ENCODE measurements at places on chromosomes 5 and 9.

- DNase-seq: no peak
Measured at GRCh38 chr9:23771746-23772384, 54.2 kb downstream of the ELAVL2 start.

GRCh38 chr9:68585034-68585761 is 44.5 kb upstream of the TMEM252 start:
- DNase-seq: no peak

GRCh38 chr9:15764131-15764530 is 211.3 kb downstream of the CCDC171 start:
- no peak for DNase-seq

GRCh38 chr9:15403155-15403554 is 19.5 kb upstream of the SNAPC3 start:
- no peak for DNase-seq

DNA sequence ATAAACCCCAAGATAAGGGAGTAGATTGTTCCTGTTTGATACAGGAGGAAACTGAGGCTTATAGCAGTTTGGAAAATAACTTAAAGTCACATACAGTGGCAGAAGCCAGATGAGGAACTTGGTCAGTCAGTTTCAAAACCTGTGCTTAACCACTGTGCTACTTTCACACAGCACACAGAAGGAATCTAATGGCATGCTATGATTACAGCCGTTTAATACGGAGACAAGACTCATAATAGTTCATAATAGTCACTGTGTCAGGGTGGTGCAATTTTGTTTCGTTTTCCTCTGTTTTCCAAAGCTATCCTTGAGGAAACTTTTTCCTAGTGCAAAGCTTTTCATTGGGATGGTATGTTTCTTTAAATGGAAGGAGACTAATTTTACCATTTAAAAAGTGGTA is 112.3 kb downstream of the GCNT1 start:
- DNase-seq: no peak

DNA sequence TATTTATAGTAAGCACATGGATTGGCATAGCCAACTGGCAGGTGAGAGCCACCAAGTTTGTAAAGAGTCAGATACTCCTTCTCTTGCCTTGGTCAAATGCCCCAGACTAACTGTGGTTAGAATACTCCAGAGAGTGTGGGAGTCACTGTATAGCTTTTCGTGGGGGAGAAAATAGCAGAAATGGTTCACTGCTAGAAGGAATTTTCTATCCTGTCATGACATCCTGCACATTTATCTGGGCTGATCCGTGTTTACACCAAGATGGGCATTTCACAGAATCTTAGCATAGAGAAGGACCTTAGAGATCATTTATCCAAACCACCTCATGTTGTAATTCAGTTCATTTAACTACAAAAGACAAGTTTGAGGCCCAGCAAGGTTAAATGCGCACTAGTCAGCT is 460.8 kb downstream of the ENC1 start:
- DNase-seq: no peak

DNA sequence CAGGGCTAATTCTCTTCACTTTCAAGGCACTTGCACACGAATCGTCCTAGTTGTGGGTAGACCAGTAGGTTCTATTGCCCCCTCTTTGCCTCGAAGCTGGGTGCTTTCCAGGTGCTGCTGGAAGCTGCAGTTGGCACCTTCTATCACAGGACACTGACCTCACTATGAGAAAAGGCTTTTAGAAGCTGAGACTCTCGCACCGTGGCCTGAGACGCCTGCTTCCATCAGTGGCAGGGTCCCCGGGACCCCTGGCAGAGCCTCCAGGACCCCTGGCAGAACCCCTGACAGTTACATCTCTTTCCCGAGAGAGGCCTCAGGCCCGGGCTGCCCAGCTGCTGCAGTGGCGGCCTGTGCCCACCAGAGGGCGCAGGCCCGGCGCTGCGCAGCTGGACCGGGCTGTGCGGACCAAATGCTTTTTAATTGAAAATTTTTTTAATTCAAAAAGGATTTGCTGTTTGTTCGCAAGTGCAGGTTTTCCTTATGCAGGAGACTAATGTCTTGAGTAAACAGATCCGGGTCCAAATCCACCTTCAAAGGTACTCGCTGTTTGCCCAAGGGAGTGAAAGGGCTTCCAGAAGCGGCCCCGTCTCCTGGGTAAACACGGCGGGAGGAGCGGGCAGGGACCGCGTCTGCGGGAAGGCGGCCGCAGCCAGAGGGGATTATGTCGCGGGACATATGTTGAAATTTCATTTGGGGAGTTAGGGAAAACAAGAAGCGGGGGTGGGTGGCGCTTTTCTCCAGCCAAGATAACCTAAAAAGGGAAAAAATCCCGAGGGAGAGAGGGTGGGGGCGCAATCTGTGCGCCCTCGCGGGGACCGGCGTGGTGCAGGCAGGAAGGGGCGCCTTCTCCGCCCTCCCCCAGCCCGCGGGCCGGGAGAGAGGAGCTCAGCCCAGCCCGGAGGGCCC is 114.5 kb upstream of the LMX1B start:
- peak; percentile 14 for DNase-seq

- DNase-seq: peak; percentile 36
Measured at GRCh38 chr9:96317335-96317980, 15.5 kb upstream of the HSD17B3 start.

GRCh38 chr5:170623576-170624181 is 119.9 kb downstream of the KCNIP1 start:
- DNase-seq: peak; percentile 55

- no peak for DNase-seq
Measured at GRCh38 chr9:134690301-134690751, 48.7 kb downstream of the COL5A1 start.

DNA sequence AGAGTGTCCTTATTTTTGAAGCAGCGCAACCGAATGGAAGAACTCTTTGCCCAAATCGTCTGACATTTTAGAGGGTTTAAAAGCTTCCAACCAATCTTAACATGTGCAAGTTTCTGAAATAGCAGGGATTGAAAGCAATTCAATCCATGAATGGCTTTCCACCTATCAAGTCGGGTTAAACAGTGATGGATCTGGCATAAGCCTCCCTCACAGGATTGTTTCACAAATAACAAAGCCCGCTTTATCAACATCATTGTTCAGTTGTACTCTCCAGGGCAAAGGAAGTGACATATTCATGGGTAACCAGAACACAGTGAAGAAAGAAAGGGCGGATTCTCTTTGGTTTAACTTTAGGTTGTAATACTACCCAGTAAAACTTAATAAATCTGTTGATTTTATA is 497.3 kb downstream of the MTRR start:
- DNase-seq: no peak

GRCh38 chr9:73611032-73611431 is 459.4 kb downstream of the ANXA1 start:
- DNase-seq: no peak

DNA sequence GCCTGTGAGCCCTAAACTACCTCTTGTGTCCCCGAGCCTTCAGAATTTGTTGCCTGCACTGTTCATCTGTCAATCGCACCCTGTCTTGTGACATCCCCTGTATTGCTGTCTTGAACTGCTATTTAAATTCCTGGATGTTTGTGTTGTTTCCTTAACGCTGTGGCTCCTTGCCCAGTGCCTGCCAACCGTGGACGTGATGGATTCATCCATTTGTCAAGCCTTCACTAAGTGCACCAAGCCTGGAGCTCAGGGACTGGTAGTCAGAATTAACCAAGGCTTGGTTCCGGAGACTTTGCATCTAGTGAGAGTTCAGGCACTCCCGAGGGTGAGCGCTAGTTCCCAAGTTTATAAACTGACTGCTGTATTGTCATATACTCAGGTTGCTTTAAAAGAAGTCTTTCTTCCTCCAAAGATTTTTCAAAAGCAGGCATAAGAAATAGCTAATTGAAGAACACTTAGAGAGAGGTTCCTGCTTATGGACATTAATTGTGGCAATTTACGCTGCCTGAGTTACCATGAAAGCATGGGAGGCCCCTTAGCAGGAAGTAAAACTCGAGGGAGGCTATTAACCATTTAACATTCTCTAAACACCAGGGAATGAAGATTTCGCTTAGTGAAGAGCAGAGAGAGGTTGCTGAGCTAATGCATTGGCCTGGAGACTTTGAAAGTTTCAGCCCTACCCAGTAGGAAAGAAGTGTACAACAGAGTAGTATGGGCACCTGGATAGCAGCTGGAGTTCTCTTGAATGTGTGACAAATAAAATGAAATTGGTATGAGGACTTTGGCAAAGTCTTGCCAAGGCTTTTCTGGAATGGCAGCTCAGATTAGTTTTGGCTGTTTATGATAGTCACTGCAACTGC is 29.0 kb downstream of the RGS3 start:
- no peak for DNase-seq

GRCh38 chr9:136135326-136136126 is 16.9 kb upstream of the TMEM250 start:
- no peak for DNase-seq

DNA sequence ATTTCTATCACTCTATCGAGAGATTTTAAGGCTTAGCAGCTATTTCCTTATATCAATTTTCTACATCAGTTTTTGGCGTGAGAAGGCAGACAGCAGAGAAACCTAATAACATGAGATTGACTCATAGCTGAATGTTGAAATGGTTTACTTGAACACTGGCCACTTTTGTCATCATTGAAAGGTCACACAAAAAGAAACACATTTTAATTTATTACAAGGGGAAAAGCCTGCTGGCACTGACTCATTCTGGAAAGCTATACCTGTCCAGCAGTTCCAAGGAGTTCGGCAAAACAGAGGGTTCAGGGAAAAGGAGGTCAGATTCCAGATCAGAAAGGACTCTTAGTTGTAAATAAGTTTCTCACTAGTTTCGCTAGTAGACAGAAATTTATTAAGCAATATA is 566.4 kb downstream of the DNAH5 start:
- no peak for DNase-seq

DNA sequence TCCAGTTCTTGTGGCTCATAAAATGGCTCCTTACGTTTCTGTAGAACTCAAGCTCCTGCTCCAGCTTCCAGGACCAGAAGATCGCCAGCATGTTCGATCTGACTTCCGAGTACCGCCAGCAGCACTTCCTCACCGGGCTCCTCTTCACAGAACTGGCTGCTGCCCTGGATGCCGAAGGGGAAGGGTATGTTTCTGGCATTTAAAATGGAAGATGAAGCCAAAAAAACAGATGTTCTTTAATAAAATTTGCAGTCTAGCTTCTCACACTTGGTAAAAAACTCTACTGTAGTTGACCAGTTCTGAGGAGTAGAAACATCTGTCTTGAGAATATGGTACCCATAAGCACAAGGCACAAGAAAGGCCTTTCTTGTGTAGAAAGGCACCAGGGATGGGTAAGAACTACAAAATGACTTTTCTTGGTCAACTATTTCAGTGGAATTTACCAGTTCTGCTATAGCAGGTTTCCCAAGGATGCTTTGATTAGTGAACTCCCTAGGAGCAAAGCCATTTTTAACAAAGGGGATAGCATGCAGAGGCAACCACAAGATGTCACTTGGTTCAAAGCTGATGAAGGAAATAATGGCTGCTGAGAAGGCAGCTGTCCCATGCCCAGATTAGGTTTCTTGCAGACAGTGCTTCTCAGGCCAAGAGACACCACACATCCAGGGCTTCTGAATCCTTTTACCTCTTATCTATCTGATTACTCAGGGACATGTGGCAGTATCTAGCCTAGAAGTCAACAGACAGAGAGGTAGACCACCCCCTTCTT is 192.4 kb downstream of the DOCK8 start:
- no peak for DNase-seq

- no peak for DNase-seq
Measured at GRCh38 chr5:36066001-36066539, 612 bp downstream of the UGT3A2 start.

- DNase-seq: no peak
Measured at GRCh38 chr9:92961627-92962302, 14.4 kb downstream of the FGD3 start.

DNA sequence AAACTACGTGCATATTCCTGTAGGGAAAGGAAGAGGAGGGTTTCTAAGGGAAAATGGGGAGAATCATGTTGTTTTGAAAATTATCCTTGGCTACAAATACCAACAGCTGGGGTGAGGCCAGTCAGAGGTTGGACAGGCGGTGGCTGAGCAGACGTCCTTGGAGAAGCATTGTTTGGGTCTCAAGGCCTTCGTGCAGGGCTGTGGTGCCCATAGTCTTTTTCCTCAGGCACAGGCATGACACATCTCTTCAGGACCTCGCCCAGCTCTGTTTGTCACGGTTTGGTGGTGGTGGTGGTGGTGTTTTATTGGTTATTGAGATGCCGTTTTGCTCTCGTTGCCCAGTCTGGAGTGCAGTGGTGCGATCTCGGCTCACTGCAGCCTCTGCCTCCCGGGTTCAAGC is 27.8 kb upstream of the EGFL7 start:
- DNase-seq: no peak

DNA sequence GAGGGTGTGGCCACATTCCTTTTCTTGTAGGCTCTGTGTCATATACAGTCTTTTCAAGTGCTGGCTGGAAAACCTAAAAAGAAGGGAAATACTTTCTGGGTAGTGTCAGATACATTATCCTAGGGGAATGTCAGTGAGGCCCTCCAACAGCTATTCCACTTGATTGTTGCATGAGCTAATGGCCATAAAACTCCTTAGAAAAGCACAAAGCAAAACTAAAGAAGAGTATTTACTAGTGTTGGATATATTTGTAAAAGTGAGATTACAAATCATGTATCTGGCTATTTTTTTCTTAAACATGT is 829 bp downstream of the ANXA1 start:
- DNase-seq: no peak

GRCh38 chr5:146248561-146248960 is 45.2 kb downstream of the RBM27 start:
- no peak for DNase-seq

DNA sequence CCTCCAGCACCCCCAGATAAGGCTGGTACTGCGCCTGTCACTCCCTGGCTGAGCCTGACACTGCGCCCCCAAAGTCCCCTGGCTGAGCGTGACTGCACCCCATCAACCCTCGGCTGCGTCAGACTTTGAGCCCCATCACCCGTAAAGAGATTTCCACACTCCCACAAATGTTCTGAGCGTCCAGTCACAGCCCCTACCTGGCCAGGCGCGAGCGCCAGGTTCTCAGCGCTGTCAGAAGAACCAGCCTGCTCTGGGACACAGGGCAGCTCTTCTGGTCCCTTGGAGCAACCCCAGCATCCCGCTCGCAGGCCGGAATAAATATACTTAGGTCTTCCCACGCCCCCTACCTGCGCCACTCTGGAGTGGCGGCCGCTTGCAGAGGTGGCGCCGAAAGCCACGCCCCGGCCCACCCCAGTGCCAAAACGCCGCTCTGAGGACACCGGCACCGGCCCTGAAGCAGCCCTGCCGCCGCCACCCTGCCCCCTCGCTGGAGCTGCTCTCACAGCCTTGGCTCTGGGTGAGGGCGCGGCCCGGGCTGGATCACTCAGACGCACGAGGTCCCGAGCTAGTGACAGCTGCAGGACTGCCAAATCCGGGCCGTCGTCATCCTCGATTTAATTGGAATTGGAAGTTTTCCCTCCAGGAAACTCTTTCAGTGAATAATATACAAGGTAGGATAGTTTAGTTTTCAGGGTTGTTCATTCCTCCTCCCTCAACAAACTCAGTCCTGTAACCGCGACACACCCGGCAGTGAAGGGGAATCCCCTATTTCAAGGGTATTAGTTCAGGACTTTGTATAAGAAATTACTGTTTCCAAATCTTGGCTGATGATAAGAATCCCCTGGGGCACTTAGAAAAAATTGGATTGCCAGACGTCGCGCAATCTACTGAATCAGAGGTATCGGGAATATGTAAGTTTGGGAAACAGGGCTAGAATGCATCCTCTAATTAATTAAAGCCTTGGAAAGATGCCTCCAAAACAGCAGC is 1.2 kb upstream of the CEMIP2 start:
- no peak for DNase-seq

- DNase-seq: no peak
Measured at GRCh38 chr9:72262063-72262462, 102.9 kb downstream of the ZFAND5 start.

- no peak for DNase-seq
Measured at GRCh38 chr9:108002371-108002956, 512.9 kb upstream of the KLF4 start.
